ENCODE measurements at places on chromosomes 3 and 15.
A peak's percentile ranks its signal among the peaks of the same experiment; 100 is the strongest.

DNA sequence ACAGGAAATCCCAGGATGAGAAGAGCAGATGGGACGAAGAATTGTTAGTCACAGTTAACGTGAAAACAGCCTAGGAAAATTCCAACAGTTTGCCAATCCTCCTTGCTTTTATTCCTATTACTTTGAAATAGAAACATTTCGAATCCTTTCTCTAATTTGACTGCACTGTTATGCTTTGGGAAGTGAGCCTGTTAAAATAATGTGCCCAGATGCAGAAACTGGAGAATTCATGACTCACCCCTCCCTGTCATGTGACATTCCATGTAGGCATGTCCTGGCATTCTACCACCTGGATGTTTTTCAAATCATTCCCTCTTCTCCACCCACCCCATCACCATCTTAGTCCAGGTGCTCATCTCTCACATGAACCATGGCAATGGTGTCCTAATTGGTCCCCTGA lies 107.3 kb downstream of the MINAR1 start:
- H3K27me3 ChIP-seq: no peaks in the 10 kb centered on the region
- H3K4me1 ChIP-seq: no peaks in the 10 kb centered on the region
- no peak overlapping the region for H3K4me3 ChIP-seq

- DNase-seq: no peak
- H3K36me3 ChIP-seq: no peaks in the 10 kb centered on the region
- H3K27me3 ChIP-seq: peaks cover 9% of the 10 kb centered on the region
- H3K4me1 ChIP-seq: no peaks in the 10 kb centered on the region
- H3K4me3 ChIP-seq: no peak overlapping the region
Measured at GRCh38 chr3:132261506-132261905, 55.7 kb upstream of the ACP3 start.

- H3K4me3 ChIP-seq: no peak overlapping the region
- H3K4me1 ChIP-seq: peaks cover 17% of the 10 kb centered on the region
- no peaks in the 10 kb centered on the region for H3K27me3 ChIP-seq
- no peaks in the 10 kb centered on the region for H3K36me3 ChIP-seq
- no peak overlapping the region for H3K27ac ChIP-seq
Measured at GRCh38 chr15:70240082-70240481, 142.4 kb upstream of the TLE3 start.

GRCh38 chr15:52326756-52327155 lies 31.2 kb upstream of the MYO5C start:
- peaks cover 63% of the 10 kb centered on the region for H3K36me3 ChIP-seq
- peaks cover 6% of the 10 kb centered on the region for H3K4me1 ChIP-seq
- H3K27me3 ChIP-seq: no peaks in the 10 kb centered on the region
- no peak overlapping the region for H3K27ac ChIP-seq
- no peak overlapping the region for H3K4me3 ChIP-seq

GRCh38 chr15:28990390-28990789 lies 104.6 kb downstream of the APBA2 start:
- H3K27ac ChIP-seq: no peak overlapping the region
- no peaks in the 10 kb centered on the region for H3K27me3 ChIP-seq
- H3K4me3 ChIP-seq: no peak overlapping the region
- DNase-seq: no peak
- H3K36me3 ChIP-seq: no peaks in the 10 kb centered on the region

- H3K27me3 ChIP-seq: peaks cover 25% of the 10 kb centered on the region
- H3K36me3 ChIP-seq: no peaks in the 10 kb centered on the region
- peak overlapping the region; percentile 11 for H3K4me3 ChIP-seq
- peaks cover 23% of the 10 kb centered on the region for H3K4me1 ChIP-seq
Measured at GRCh38 chr3:155745795-155746550, 1.1 kb upstream of the PLCH1 start.

GRCh38 chr3:33132019-33132360 lies 18.2 kb downstream of the CRTAP start:
- no peak for DNase-seq
- H3K36me3 ChIP-seq: peaks cover 58% of the 10 kb centered on the region
- H3K4me1 ChIP-seq: no peaks in the 10 kb centered on the region
- H3K4me3 ChIP-seq: no peak overlapping the region
- no peaks in the 10 kb centered on the region for H3K27me3 ChIP-seq

Data from CD4-positive, alpha-beta T cell (primary cell).